ENCODE measurements at places on chromosomes 11 and 22.

GRCh38 chr11:65439331-65440181 is 17.0 kb downstream of the NEAT1 start:
- DNase-seq: no peak

GRCh38 chr22:26592421-26592891 is 2.5 kb upstream of the TPST2 start:
- no peak for DNase-seq

- no peak for DNase-seq
Observed at GRCh38 chr11:113932788-113933187, 28.2 kb downstream of the HTR3B start.

GRCh38 chr11:37724315-37724714 is 1126.3 kb upstream of the RAG2 start:
- DNase-seq: no peak

- DNase-seq: no peak
Observed at GRCh38 chr11:80417681-80418080, 976.9 kb upstream of the TENM4 start.

- no peak for DNase-seq
Observed at GRCh38 chr11:2805388-2806056, 80.1 kb downstream of the CDKN1C start.

GRCh38 chr11:129317571-129317970 is 58.1 kb upstream of the BARX2 start:
- no peak for DNase-seq

DNA sequence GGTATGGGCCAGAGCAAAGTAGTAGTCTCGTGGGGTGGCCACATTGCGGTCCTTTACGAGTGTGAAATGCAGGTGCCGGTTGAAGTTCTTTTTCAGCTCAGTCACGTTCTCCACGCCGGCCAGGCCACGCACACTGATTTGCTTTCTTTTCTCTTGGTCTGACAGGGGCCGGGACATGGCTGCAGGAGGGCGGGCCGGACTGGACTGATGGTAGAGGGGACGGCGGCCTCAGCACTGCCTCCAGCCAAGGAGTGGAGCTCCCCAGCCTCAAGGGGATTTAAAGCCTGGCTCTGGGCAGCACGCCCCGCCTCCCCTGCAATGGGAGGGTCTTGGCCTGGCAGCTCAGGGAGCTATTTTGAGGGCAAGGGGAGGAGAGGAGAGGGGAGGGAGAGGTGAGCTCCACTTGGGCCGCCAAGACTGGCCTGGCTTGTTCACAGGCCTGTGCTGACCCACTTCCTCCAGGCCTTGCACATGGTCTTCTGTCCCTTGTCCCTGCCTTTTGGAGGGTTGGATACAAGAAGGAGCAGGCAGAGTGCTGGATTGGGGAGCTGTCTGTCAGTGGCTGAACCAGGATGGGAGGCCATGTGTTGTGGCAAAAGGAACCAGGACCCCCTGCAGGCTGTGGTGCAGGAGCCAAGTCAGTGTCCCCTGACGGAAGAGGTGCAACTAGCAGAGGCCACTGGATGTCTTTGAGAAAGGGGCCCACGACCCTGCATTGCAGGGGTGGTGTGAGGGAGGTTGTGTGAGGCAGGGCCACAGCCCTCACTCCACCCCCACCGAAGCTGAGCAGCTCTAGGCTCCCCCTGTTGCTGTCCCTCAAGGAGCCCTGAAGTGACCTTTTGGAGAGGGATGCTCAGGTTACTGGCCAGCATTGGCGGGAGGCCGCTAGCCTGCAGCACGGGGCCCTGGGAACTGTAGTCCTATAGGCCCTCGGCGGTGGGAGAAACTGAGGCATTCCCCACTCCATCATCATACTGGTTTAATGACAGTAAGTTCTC is at the start of gene PYGM:
Gene PYGM, minus strand, starts transcription at position 253 of the 998 bp plus-strand sequence. Its CDS starts 76 bp downstream, at position 177.
- no peak for DNase-seq

DNA sequence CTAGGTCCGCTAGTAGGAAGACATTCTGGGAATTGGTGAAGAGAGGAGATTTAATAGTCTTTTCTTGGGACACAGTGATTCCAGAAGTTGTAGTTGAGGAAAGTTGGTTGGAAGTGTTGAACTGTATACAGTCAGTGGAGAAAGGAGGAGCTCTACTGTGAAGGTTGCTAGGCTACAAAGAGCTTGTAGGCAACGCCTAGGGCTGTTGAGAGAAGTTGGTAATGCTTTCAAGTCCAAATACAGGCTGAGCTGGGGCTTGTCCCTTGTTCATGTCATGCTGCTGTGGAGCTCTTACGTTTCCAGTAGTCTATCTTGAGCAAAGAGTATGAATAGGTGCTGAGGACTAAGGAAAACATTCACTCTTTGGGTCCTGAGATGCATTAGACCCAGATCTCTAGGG is 1.1 kb downstream of the TBCEL start:
- no peak for DNase-seq

- DNase-seq: no peak
Observed at GRCh38 chr11:66218846-66219620, 49.4 kb upstream of the RAB1B start.

DNA sequence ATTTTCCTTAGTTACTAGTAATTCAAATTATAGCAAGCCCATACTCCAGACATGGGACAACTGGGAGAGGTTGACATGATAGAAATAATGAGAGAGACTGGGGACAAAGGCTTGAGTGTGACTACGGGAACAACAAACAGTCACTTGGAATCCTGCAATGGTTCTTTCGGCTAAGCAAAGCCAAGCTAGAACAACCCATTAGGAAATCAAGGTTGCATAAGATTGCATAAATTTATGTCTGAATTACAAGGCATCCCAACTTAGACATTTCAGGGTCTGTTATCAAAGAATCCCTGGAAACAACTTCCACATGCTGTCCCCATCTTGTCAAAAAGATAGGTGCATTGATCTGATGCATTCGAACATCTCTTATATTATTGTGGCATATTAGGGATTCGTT is 10.2 kb upstream of the NRGN start:
- no peak for DNase-seq

DNA sequence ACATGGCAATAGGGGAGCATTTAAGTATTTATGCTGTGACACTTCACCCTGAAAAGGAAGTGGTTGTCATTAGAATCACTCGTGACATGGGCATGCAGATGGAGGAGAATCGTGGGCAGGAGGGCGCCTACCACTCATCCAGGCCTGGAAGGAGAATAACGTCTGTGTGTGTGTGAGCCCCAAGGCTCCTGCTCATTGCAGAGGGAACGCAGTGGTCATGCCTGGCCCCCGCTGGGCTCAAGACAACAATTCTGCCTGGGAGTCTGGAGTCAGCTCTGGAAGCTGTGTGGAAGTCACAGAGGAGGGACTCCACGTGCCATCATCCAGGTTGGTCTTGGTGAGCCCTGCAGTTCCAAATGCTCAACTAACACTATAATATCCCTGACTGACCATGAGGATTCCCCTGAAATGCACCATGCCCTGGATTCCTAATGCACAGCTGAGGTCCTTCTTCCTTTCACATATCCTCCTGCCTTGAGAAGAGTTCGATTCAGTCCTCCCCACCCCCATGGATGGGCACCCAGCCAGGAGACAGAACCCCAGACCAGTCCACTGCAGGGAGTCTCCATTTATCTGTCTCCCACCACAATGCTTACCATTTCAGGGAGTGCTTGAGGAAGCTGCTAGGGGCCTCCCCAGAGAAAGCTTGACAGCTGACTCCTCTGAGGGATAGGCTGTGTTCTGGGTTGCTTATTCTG is 446.9 kb upstream of the B3GAT1 start:
- no peak for DNase-seq

GRCh38 chr11:114762408-114762807 is 84.1 kb downstream of the NXPE2 start:
- no peak for DNase-seq

GRCh38 chr22:31753005-31753633 is 700 bp upstream of the DEPDC5 start:
- no peak for DNase-seq

- DNase-seq: no peak
Observed at GRCh38 chr11:41612415-41612814, 153.0 kb upstream of the LRRC4C start.

- DNase-seq: no peak
Observed at GRCh38 chr11:64299847-64300648, at the start of gene CATSPERZ. Gene CATSPERZ (plus strand): TSS chr11:64300358. CDS start chr11:64300411, 53 bp downstream.

- DNase-seq: no peak
Observed at GRCh38 chr11:95081412-95081811, 8.2 kb upstream of the ENDOD1 start.

GRCh38 chr11:65898656-65899355 is 1.4 kb downstream of the FOSL1 start:
- no peak for DNase-seq

- DNase-seq: no peak
Observed at GRCh38 chr22:29512031-29512430, 32.0 kb downstream of the NEFH start.

DNA sequence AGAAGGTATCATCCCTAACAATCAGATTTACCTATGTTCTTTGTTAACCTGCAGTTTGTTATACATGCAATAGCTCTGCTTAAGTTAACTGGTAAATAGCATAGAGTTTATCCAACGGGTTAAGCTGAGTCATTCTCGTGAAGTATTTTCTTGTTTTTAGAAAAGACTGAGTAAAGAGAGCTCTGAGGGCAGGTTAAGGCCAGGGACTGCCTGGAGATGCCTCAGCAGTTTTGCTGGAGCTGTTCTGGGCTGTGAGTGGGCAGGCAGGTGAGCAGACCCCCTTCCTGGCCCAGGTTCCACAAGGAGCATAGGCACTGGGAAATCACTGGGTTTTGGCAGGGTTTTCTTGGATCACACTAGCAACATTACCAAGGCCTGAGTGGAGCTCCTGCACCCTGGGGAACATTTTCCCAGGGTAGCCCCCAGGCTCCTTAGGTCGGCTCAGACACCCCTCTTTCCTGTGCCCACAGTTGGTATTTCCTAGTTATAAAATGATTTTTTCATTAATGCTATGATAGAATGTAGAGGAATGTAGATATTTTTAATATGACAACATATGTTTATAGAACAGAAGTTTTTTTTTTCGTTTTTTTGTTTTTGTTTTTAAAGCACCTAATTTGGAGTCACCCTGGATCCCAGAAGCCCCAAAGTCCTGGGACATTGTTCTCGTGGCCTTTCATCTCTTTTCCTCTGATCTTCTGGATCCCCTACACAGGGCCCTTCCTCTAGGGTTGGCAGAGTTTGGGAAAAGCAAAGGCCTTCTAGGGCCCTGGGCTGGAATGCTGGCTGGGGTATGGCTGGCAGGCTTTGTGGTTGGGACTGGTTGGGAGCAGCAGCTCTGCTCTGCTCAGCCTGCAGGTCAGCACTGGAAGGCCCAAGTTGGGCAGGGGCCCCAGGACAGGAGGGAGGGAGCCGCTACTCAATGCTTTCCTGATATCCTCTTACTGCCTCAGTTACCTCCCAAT is 26.7 kb downstream of the IRAG1 start:
- no peak for DNase-seq

DNA sequence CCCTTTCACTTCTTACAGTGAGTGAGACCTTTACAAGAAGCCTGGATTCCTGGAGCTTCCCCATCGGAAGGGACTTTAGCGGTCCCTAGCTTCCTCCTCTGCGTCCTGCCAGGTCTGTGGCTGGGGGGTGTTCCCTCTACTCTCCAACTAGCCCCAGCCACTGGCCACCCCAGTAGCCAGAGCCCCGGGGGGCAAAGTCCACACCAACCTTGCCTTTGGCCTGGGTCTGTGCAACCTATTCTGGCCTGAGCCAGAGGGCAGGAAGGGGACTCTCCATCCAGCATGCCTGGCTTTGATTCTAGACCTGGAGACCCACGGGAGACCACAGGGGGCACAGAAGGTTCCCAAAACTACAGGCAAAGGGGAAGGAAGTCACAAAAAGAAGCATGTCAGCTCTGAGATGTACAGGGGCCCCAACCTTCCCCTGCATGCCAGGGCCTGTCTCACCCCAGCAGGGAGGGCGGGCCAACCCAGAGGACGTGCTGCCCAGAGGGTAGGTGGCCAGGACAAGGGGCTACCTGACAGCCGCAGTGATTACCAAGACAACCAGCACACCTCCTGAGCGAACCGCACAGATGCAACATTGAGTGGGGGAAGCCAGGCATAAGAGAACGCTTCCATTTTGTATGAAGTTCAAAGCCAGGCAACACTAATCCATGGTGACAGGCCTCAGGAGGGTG is 52.4 kb downstream of the DSCAML1 start:
- DNase-seq: no peak

All from NCI-H1436 treated with DMSO at 0.1 percent for 48 hours (cell line).